ENCODE measurements at places on chromosomes 7 and 10.

DNA sequence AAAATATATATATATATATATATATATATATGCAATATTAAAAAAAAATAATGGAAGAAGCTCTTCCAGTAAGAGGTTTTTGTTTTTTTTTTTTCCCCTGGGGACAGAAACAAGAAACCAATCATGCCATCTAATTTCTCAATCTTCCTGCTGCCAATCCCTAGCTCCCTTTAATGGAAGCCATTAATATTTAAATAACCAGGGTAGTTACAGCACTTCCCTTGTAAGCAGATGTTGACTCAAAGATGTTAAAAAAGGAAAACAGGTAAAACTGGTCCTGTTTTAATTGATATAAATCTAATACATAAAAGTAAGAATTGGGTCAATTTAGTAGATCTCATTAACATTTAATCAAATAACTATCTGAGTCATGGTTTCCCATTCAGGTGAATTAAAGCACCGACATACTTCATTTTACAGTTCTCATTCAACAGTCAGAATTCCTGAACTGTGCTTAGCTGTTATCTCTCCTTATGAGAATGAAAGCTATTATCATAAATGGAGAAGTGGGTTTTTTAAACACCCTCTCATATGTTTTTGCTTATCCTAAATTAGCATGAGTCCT is 22.6 kb downstream of the CPVL start:
- no peak for DNase-seq

DNA sequence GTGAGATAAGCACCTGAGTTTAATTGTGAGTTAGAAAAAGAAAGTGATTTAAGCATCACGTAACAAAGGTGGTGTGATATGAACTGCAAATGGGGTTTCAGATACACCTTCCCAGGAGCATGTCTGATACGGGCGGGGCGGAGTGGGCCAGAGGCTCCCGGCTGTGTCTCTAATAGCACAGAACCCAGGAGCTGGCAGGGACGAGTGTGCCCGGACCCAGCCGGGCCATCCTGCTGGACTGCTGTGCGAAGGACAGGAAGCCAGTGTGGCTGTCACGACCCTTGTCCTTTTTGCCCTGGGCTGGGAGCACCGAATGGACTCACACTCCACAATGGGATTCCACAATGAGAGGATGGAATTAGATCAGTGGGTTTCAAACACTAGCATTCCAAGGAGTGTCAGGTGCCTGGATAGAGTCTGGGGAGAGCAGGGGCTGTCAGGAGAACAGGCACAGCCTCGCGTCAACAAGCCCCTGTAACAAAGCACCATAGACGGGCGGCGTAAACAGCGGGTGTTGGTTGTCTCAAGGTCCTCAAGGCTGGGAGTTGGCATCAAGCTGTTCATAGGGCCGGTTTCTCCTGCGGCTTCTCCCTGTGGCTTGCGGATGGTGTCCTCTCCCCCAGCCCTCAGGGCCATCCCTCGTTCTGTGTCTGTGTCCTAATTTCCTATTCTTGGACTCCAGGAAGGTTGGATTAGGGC is 242.6 kb upstream of the PITRM1 start:
- DNase-seq: no peak

DNA sequence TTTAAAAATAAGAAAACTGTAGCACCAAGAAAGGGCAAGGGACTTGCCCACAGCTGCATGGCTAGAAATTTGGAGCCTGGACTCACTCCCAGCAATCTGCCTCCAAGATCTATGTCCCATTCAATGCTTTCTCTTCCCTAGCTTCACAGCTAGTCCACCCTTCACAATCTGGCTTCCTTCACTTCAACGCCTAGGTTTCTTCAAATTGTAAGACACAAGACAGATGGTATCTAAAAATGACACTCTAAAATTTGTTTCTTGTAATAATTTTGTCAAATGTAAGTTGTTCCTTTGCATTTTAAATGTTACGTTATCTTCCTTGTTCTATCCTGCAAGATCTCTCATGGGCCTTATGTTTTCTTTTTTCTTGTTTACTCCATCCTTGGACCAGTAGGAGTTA is 48.6 kb downstream of the CTTNBP2 start:
- no peak for DNase-seq

DNA sequence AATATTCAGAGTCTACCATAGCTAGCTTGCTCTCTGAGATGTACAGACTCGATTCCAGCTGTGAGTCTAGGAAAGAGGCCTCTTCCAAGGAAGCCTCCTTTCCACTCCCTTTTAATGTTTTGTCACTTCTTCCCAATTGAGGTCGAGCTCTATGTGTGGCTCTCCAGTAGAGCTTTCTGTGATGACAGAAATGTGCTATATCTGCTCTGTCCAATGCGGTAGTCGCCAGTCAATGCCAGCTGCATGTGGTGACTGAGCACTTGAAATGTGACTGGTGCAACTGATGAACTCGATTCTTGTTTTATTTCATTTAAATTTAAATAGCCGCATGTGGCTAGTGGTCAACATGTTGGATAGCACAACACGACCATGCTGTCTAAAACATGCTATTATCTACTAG is 387.0 kb upstream of the NRP1 start:
- no peak for DNase-seq

DNA sequence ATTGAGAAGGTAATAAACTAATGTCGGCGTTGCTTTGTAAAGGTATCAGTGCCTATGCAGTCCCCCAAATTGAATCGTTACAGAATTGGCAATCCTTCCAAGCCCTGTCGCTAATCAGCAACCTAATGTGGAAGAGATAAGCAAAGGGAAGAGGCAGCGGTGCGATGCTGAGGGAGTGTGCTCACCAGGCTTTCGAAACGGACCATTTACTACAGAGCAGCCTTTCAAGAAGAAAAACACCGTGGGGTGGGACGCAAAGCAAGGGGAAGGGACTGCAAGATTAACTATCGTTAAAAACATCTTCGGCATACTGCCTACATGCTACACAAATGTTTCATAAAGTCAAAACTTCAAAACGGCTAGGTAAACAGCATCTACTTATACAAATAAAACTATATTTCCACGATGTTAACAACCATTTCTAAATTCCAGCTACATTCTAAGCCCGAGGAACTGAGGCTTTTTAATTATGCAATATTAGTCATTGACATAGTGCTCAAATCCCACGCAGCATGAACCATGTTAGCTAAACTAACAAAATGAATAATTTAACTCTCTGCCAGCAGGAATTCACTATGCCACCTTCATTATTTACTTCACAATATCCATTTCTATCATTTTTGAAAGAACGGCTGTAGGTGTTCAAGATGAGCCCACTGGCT is 85.2 kb downstream of the CHCHD3 start:
- DNase-seq: no peak

DNA sequence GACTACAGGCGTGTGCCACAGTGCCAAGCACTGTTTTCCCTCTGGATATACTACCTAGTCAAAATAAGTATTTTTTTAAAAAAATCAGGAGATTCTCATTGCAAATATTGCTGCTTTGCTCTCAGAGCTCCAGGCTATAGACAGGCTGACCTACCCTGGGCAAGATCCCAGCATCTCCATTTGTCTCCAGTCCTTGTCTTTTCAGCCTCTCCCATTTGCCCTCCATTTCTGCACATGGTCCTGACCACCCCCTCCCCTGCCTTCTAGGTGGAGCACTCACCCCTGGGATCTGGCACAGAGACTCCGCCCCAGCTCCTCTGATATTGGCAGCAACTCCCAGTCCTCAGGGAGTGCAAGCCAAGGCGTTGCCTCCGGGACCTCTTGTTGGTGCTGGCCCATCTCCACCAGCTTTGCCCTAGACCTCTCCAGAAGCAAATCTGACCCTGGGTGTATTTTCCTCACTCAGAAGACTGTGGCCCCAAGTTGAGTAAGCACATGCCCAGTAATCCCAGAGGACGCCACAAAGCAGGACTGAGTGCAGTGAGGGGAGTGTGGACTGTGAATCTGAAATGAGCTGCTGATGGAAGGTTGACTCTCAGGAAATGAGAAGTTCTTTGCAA is 120.6 kb downstream of the MTPAP start:
- no peak for DNase-seq

- peak; percentile 64 for DNase-seq
These were observed at the start of gene REEP3 for GRCh38 chr10:63520500-63521415. Gene REEP3, plus strand, starts transcription at chr10:63521401. Its CDS starts 145 bp downstream, at chr10:63521546.

DNA sequence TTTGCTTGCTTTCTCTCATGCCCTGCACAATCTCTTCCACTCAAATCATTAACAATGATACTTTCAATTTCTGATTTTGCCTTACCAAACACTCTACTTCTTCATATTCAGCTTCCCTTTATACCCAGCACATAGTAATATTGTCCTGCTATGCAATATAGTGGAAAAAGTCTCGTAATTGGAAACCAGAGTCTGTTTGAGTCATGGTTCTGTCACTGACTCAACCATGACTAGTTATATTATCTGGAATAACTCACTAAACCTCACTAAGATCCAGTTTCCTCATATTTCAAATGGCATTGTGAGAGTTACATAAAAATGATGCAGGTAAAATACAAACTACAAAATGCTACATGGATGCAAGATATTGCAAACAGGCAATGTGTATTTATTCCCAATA is 98.5 kb upstream of the LRRTM3 start:
- DNase-seq: no peak

- peak; percentile 55 for DNase-seq
These were observed 27.5 kb downstream of the MICALL2 start for GRCh38 chr7:1431634-1432380.

GRCh38 chr10:43047288-43047970 is 29.4 kb upstream of the RET start:
- no peak for DNase-seq

DNA sequence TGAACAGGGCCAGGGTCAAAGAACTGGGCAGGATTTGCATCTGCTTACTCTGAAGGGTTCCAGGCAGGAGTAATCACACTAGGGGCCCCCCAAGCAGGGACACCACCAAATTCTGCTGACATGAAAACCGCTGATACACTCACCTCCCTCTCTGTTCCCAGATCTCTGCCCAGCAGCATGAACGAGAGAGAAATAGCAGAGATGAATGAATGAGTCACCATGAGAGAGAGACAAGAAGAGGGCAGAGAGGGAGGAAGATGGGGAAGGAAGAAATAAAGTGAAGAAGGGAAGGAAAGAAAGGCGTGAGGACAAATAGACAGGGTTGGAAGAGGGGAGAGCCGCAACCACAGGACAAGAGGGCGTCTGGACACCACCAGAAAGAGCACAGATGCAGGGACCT is 285.9 kb upstream of the NEBL start:
- no peak for DNase-seq

DNA sequence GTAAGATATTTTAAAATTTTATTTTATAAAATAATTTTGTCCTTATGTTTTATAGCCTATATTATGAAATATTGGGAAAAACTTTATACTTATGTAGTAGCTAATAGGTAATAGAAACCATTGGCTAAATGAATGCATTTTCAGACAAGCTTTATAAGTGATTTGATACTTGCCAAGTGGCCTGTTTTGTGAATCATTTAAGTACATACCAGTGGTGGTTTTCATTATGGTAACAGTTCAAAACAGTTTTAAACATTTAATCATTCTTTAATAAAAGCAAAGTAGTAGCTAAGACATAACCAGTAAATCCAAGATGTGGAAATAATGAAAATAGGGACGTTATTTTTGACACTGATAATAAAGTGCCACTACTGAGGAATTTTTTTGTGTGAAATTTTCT is 182.2 kb downstream of the PHF14 start:
- DNase-seq: no peak

DNA sequence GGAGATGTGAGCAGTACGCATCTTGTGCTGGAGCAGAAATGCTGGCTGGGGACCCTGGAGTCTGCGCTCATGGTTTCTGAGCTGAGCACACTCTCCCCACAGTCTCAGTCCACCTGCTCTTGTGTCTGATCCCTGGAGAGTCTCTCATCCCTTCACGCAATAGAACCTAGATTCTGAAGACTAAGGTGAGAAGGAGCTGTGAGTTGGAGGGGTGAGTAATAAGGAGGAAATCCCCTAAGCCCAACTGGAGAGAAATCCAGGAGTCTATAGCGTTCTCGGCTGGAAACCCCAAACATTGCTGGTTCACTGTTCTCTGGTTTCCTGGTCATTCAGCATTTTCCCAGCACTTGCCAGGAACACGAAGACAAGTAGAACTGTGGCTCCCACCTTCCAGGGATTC is 68.3 kb upstream of the SMNDC1 start:
- no peak for DNase-seq

DNA sequence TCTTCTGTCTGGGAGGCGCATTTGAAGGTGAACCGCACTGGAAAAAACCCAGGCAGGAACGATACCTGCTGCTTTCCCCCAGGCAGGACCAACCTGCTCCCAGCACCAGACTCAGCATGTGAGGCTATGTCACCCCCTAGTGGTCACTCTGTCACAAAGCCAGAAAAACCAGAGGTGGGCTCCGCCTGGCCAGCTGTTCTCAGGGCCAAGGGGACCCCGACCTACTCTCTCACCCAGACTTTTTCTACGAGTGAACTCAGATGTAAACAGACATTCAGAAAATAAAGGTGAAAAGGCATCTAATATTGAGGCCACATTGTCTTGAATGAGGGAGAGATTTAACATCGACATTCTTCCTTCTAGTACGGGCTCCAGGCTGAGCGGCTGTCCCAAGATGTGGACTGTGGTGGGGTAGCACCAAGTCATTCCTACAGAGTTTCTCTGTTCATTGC is 117.3 kb downstream of the PRKAG2 start:
- peak; percentile 63 for DNase-seq

- no peak for DNase-seq
These were observed 192.8 kb downstream of the DNAJC1 start for GRCh38 chr10:21810582-21811244.

GRCh38 chr10:103696411-103697145 is 158.8 kb downstream of the SH3PXD2A start:
- peak; percentile 59 for DNase-seq

- no peak for DNase-seq
These were observed 153.6 kb downstream of the DYNC1I1 start for GRCh38 chr7:95925971-95926370.

DNA sequence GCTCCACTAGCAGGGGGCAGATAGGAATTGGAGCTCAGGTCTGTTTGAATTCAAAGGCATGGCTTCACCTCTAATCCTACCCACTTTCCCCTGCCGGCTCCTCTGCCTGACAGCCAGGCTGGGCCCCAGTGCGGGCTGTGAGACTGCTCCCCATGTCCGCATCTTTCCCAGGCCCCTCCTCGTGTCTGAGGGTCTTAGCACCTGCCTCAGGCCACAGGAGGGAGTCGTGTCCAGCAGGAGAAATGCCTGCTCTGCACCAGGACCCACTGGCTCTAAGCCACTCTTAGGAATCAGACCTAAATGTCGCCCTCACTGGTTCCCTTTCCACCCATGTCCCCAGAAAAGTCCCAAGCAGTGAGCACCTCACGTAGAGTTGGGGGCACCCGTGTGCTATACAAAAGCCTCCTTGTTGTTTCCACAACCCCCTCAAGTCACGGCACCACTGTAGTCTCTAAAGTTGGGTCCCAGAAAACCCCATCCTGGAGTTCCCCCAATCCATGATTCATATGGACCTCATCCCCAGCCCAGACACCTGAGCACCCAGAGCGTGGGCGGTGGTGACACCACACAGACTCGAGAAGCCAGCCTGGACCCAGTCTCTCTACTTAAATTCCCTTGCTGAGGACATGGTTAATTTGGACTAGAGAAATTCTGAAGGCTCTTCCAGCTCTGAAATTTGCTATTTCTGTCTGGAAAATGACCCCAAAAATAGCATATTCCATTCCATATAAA is 466.4 kb upstream of the ZMIZ1 start:
- no peak for DNase-seq
